Uterus (tissue), 4 donors: ENCODE measurements at places on chromosomes 3 and 15. TPM values are rescaled to one million over a fixed set of nuclear protein-coding genes. Genes with fewer than 3 reads are reported as not detected.
A peak's percentile ranks its signal among the peaks of the same experiment; 100 is the strongest.

- peak overlapping the region; percentile 85 for H3K27ac ChIP-seq
- H3K36me3 ChIP-seq, result no peaks in the 10 kb centered on the region
- H3K27me3 ChIP-seq, result no peaks in the 10 kb centered on the region
- DNase-seq, result peak; percentile 84
These were observed 120.1 kb downstream of the ANP32A start for GRCh38 chr15:68700455-68701123.

GRCh38 chr3:41199866-41200668 is 762 bp downstream of the CTNNB1 start:
- H3K4me1 ChIP-seq, result no peaks in the 10 kb centered on the region
- peak overlapping the region; percentile 97 for H3K27ac ChIP-seq
- peak overlapping the region; percentile 87 for H3K4me3 ChIP-seq
- no peaks in the 10 kb centered on the region for H3K36me3 ChIP-seq

GRCh38 chr15:101313041-101313761 is 18.2 kb upstream of the SNRPA1 start:
- no peaks in the 10 kb centered on the region for H3K27me3 ChIP-seq
- peak; percentile 6 for DNase-seq
- H3K36me3 ChIP-seq, result no peaks in the 10 kb centered on the region
- H3K27ac ChIP-seq, result no peak overlapping the region
- no peaks in the 10 kb centered on the region for H3K4me1 ChIP-seq

GRCh38 chr3:32945136-32945535 is 6.3 kb upstream of the CCR4 start:
- H3K36me3 ChIP-seq, result no peaks in the 10 kb centered on the region
- no peaks in the 10 kb centered on the region for H3K27me3 ChIP-seq
- H3K27ac ChIP-seq, result no peak overlapping the region
- DNase-seq, result no peak
- H3K4me1 ChIP-seq, result no peaks in the 10 kb centered on the region

- H3K4me1 ChIP-seq, result no peaks in the 10 kb centered on the region
- H3K4me3 ChIP-seq, result no peak overlapping the region
- no peaks in the 10 kb centered on the region for H3K27me3 ChIP-seq
- no peaks in the 10 kb centered on the region for H3K36me3 ChIP-seq
- no peak for DNase-seq
These were observed 38.2 kb upstream of the RNF7 start for GRCh38 chr3:141699897-141700296.

DNA sequence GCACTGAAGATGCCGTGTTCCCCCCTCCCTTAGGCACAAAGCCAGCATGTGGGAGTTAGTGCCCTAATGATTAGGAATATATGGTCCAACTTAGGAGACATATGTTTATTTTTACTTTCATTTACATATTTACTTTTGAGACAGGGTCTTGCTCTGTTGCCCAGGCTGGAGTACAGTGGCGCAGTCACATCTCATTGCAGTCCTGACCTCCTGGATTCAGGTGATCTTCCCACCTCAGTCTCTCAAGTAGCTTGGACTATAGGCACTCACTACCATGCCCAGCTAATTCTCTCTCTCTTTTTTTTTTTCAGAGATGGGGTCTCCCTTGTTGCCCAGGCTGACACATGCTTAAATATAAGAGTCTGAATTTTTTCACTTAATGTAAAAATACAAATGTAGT is 51.6 kb upstream of the TBC1D23 start:
- no peak overlapping the region for H3K4me3 ChIP-seq
- peaks cover 11% of the 10 kb centered on the region for H3K4me1 ChIP-seq
- H3K27ac ChIP-seq, result no peak overlapping the region
- no peaks in the 10 kb centered on the region for H3K36me3 ChIP-seq

DNA sequence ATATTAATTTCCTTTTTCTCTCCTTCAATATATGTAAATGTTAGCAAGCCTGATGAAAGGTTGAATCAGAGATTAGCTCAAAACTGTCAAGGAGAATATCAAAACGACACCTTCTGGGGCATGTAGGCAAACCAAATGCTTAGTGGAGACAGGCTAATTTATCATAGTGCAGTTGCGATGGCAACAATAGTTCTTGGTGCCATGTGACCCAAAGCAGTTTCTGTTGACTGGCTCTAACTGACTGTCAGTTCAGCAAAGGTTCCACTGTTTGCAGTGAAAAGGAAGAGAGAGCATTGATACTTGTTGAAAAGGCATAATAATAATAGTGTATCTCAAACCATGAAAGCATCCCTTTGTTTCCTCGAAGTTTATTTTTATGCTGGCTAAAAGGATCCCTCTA is 513.9 kb downstream of the NLGN1 start:
- no peak for DNase-seq
- no peaks in the 10 kb centered on the region for H3K36me3 ChIP-seq
- H3K27ac ChIP-seq, result no peak overlapping the region

DNA sequence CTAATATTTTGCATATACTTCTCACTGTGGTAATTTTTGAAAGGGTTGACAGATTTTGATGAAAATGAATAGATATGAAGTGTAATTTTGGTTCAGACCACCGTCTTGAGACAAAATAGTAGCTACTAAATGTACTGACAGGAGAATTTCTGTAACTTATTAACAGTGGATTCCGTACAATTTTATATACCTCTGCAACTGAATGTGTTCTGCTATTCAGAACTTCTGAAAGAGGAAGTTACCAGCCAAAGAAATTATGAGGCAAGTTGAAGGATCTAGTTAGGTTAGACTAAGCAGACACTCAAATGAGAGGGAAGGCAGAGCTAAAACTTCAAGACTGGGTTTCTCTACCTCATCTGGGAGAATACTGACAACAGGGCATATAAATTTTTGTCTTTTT is 29.4 kb downstream of the GAP43 start:
- no peak for DNase-seq
- no peaks in the 10 kb centered on the region for H3K4me1 ChIP-seq
- H3K27me3 ChIP-seq, result no peaks in the 10 kb centered on the region

DNA sequence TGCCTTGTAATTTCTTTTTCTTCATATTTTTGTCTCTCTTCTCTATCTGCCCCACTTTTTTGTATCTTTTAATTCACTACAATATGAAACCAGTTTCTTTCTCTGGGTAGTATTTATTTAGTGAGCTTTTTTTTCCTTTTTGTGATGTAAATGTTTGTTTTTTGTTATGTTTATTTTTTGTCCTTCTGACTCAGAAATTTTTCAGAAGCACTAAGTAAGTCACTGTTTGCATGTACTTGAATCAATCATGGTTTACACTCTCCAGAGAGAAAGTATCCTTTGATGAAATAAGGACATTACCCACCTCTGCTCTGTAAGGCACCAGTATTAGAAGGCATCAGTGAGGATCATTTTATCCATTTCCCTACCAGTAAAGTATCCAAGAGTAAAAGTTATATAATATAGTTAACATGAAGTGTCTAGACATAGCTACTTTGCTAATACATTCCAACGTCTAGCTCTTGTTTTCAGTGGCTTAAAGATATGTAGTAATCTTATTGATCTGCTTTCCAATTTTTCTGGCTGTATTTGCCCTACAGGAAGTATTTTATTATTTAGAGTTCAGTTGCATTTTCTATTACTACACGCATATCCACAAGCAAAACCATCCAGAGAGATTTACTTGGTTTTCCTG is 25.4 kb downstream of the FILIP1L start:
- peaks cover 5% of the 10 kb centered on the region for H3K4me1 ChIP-seq
- H3K4me3 ChIP-seq, result no peak overlapping the region
- H3K27me3 ChIP-seq, result no peaks in the 10 kb centered on the region
- H3K36me3 ChIP-seq, result no peaks in the 10 kb centered on the region

GRCh38 chr15:89002281-89002761 is 85.9 kb upstream of the ABHD2 start:
- DNase-seq, result no peak
- no peaks in the 10 kb centered on the region for H3K4me1 ChIP-seq
- H3K27ac ChIP-seq, result peak overlapping the region; percentile 35
- no peak overlapping the region for H3K4me3 ChIP-seq
- H3K36me3 ChIP-seq, result no peaks in the 10 kb centered on the region
- no peaks in the 10 kb centered on the region for H3K27me3 ChIP-seq

GRCh38 chr3:107250221-107250620 is 127.0 kb upstream of the CCDC54 start:
- no peak for DNase-seq
- H3K27ac ChIP-seq, result no peak overlapping the region
- no peaks in the 10 kb centered on the region for H3K27me3 ChIP-seq
- no peaks in the 10 kb centered on the region for H3K4me1 ChIP-seq
- no peaks in the 10 kb centered on the region for H3K36me3 ChIP-seq

DNA sequence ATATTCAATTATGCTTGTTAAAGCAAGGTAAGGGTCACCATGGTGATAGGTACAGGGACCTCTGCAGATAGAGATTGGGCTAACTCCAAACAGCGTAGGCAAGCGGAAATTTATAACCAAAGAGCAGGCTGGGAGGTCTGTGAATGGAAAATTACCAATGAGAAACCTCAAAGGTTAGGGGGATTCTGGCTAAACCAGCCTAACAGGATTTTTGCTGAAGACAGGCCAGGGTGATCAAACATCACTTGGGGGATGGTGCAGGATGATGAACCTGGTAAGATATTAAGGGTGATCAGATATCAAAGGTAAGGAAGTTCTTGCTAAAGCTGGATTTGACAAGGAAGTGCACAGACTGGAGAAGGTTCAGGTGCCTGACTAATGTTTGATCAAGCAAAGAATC is 35.3 kb upstream of the SNRPN start:
- DNase-seq, result no peak
- H3K27me3 ChIP-seq, result no peaks in the 10 kb centered on the region
- no peaks in the 10 kb centered on the region for H3K4me1 ChIP-seq
- no peak overlapping the region for H3K4me3 ChIP-seq

- H3K4me1 ChIP-seq, result no peaks in the 10 kb centered on the region
- DNase-seq, result no peak
- no peaks in the 10 kb centered on the region for H3K36me3 ChIP-seq
- no peaks in the 10 kb centered on the region for H3K27me3 ChIP-seq
- no peak overlapping the region for H3K27ac ChIP-seq
These were observed 28.9 kb upstream of the LSAMP start for GRCh38 chr3:116474032-116474780.

- no peaks in the 10 kb centered on the region for H3K27me3 ChIP-seq
- H3K36me3 ChIP-seq, result no peaks in the 10 kb centered on the region
- no peak overlapping the region for H3K4me3 ChIP-seq
- no peak overlapping the region for H3K27ac ChIP-seq
These were observed 40.4 kb downstream of the ACSBG1 start for GRCh38 chr15:78193731-78194567.

GRCh38 chr15:50260969-50261496 is 4.5 kb downstream of the HDC start:
- H3K27me3 ChIP-seq, result no peaks in the 10 kb centered on the region
- H3K36me3 ChIP-seq, result no peaks in the 10 kb centered on the region

- no peaks in the 10 kb centered on the region for H3K27me3 ChIP-seq
- H3K4me3 ChIP-seq, result no peak overlapping the region
- peaks cover 27% of the 10 kb centered on the region for H3K4me1 ChIP-seq
- H3K36me3 ChIP-seq, result no peaks in the 10 kb centered on the region
- DNase-seq, result peak; percentile 62
These were observed 36.5 kb downstream of the BOC start for GRCh38 chr3:113247675-113248458.

DNA sequence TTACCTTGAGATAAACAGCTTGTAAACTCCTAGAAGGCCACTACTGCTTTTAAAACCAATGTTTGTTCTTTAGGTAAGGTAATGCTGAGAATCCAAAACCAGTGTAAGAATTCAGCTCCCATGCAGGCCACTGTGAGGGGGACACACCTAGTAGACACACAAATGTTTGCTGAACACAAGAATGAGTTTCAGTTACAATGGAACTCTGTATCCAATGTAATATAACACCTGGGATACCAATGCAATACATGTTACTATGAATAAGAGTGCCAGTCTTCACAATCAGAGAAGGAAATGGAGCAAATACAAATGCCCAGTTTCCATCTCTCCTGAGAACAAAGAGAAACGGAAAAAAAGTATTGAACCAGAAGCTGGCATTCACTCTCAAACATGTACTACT is 65.9 kb downstream of the IGF2BP2 start:
- no peaks in the 10 kb centered on the region for H3K4me1 ChIP-seq
- no peaks in the 10 kb centered on the region for H3K27me3 ChIP-seq
- no peak for DNase-seq
- no peaks in the 10 kb centered on the region for H3K36me3 ChIP-seq

DNA sequence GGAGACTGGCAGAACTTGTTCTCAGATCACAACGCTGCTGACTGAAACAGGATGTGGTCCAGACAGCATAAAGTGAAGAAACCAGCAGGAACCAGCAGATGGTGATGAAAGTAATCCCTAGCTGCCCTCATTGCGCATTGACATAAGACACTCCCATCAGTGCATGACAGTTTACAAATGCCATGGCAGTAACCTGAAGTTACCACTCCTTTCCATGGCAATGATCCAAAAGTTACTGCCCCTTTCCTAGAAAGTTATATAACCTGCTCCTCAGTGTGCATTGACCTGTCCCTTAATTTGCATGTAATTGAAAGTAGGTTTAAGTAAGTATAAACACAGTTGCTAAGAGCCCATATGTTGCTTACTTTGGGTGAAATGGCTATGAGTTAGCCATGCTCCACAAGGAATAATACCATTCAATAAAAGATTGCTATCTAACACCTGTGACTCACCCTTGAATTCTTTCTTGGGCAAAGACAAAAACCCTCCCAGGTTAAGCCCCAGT is 149.1 kb upstream of the CD96 start:
- H3K4me1 ChIP-seq, result no peaks in the 10 kb centered on the region
- H3K27ac ChIP-seq, result no peak overlapping the region
- no peak for DNase-seq
- no peaks in the 10 kb centered on the region for H3K36me3 ChIP-seq
- H3K27me3 ChIP-seq, result no peaks in the 10 kb centered on the region

DNA sequence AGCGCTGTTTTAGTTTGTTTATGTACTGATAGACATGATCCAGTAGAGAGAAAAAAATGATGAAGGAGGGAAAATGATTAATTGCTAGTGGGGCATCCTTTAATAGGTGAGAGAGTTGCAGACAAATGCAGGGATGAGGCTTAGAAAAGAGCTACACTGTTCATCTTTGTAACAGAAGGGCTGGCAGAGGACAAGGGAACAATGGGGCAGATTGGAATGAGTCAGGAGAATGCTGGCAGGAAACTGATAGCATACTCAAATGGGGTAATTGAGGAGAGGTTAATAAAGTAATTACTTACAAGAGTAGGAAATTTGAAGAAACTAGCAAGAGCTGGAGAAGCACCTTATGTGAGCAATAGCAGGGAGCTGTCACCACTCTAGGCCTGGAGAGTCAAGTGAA is 170.9 kb downstream of the OXSM start:
- no peak overlapping the region for H3K27ac ChIP-seq
- no peak for DNase-seq
- no peaks in the 10 kb centered on the region for H3K4me1 ChIP-seq
- no peak overlapping the region for H3K4me3 ChIP-seq

- no peak for DNase-seq
- H3K4me1 ChIP-seq, result no peaks in the 10 kb centered on the region
- no peak overlapping the region for H3K4me3 ChIP-seq
These were observed 3.4 kb upstream of the P3H2 start for GRCh38 chr3:190124067-190124466.

GRK7 gene
- 0.14 TPM for total RNA-seq

ZBBX gene
- 2.3 TPM for total RNA-seq

MKRN2OS gene
- not detected for total RNA-seq

LRRC49 gene
- total RNA-seq, result 13.8 TPM

MRPL46 gene
- 24.8 TPM for total RNA-seq

ZKSCAN7 gene
- total RNA-seq, result 7.2 TPM

CAND2 gene
- total RNA-seq, result 42.0 TPM
